ENCODE measurements at places on chromosomes 11 and 22.

DNA sequence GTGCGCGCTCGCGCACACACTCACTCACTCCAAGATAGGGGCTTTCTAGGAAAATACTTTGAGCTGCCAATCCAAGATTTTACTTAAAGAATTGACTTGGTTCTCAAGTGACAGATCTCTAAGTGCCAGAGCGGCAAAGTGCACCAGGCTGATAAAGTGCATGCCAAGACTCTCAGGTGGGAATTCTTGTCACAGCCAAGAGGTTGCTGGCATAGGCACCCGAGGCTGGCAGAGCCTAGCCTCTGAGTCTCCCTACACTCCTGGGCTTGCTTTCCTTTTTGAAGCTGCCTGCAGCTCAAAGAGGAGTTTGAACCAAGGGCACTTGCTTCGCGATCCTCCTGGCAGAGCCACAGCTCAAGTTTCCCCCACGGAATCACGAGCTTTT, 2.5 kb upstream of the ADM start:
- no peak for DNase-seq

- DNase-seq = no peak
Measured at GRCh38 chr22:49433717-49434611, 393.7 kb downstream of the BRD1 start.

GRCh38 chr11:95505927-95506426, 275.0 kb upstream of the SESN3 start:
- DNase-seq = no peak

DNA sequence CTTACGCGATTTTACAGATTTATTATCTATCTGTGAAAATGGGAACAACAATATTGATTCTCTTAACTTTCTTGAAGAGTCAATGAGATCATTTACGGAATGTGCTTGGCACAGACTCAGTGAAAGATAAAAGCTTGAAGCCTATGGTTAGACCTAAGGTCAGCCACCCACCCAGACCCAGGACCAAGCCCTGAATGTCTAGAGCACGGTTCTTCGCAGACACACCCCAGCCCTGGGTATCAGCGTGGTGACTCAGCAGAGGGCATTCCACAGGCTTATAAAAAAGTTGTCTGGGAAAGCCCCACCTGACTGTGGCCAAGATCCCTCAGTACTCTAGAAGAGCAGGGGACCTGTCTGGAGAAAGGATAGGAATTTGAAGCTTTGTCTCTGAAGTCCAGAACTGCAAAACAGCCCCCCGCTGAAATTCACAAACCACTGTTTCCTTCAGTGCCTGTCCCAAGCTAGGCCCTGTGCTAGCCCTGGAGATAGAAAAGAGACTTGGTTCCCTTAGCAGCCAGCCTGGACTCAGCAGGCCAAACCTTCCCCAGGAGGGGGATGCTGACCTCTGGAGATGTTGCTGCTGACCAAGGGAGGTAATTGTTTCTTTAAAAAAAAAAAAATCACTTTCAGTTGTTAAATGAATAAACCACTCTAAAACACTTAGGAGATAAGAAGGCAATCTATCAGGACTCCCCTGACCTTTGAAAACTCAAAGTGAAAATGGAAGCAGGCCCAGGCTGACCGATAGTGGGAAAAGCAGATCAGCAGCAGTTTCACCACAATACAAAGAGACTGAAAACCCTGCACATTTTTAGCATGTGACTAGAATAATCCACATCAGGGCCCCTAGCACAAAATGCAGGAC, 114.0 kb downstream of the ABTB2 start:
- DNase-seq = no peak

GRCh38 chr11:74311352-74311926, at the start of gene P4HA3:
P4HA3 (minus strand) TSS chr11:74311640; CDS start chr11:74311611, 29 bp downstream.
- DNase-seq = no peak

DNA sequence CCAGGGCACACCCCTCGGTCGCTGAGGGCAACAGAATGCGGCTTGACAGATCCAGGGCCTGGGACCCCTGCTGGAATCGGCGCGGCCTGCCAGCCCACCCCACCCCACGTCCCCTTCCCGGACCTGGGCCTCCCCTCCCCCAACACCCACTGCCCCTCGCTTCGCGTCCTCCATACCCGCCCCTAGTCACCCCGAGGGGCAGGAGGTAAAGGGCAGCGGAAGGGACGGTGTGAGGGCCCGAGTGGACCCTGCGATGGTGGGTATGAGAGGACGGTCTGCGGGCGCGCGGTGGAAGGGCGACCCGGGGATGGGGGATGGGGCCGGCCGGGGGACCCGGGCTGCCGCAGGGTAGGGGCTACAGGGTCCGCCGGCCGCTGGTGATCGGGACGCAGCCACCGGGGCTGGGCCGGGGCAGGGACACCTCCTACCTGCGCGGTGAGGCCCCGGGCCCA, 311 bp downstream of the APBB1 start:
- no peak for DNase-seq

DNA sequence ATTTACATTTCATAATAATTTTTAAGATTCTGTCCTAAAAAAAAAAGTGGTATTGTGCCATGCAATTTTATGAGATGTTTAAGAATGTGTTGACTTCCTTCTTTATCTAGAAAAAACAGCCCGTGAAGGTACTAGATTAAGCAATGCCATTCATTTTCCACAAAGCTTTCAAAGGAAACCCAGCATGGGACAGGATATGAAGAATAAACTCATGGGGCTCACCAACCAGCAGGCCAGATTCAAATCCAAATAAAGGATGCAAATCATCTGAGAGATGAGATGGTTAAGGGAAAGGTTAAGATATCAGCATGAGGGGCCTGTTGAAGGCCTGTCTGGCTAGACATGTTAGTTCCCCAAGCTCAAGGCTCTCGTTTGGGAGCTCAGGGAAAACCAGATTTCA, 199.1 kb downstream of the SWAP70 start:
- no peak for DNase-seq

DNA sequence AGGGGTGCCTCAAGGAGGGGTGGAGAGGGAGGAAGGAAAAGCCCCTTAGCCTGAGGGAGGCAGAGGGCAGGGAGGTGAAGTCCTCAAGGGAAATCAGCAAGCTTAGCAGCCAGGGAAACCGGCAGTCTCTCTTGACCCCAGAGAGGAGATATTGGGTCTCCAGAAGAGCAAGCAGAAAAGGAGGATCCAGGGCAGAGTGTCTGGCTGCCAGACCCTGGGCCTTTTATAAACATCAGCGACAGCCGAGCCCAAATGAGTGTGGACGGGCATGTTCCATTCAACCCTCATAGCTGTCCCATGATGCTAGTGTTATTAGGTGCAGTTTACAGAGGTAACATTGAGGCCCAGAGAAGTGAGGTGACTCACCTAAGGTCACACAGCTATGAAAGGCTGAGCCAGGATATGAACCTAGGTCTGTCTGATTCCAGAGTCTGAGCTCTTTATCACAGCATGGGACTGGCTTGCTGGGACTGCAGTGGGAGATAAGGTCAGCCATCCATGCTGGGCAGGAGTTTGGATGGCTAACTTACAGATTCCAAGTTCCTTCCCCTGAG, 9.3 kb downstream of the PRDM11 start:
- no peak for DNase-seq
